ENCODE measurements at places on chromosomes 7 and 10.

DNA sequence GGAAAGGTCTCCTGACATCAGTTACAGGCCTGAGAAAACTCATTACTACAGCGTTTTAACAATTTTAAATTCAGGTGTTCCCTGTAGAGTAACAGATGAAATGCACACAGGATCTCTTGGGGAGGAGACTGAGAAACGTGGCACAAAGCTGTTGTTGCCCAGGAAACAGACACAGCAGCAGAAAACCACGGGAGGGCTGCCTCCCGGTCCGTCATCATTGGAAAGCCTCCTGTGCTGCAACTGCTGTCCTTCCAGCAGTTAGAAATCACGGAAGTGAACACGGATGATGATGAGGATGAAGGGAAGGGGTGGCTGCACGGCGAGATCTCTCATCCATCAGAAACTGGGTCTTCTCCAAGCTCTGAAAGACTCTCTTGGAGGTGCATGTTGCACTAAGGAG lies 94.6 kb upstream of the RNF32 start:
- no peak for DNase-seq

- DNase-seq = no peak
Measured at GRCh38 chr10:52956861-52957260, 184.3 kb upstream of the MBL2 start.

GRCh38 chr7:92244808-92245486 lies 767 bp downstream of the KRIT1 start:
- DNase-seq = no peak

- no peak for DNase-seq
Measured at GRCh38 chr10:52443419-52444388, 129.6 kb downstream of the DKK1 start.

GRCh38 chr7:79681454-79681853 lies 228.0 kb upstream of the MAGI2 start:
- no peak for DNase-seq

DNA sequence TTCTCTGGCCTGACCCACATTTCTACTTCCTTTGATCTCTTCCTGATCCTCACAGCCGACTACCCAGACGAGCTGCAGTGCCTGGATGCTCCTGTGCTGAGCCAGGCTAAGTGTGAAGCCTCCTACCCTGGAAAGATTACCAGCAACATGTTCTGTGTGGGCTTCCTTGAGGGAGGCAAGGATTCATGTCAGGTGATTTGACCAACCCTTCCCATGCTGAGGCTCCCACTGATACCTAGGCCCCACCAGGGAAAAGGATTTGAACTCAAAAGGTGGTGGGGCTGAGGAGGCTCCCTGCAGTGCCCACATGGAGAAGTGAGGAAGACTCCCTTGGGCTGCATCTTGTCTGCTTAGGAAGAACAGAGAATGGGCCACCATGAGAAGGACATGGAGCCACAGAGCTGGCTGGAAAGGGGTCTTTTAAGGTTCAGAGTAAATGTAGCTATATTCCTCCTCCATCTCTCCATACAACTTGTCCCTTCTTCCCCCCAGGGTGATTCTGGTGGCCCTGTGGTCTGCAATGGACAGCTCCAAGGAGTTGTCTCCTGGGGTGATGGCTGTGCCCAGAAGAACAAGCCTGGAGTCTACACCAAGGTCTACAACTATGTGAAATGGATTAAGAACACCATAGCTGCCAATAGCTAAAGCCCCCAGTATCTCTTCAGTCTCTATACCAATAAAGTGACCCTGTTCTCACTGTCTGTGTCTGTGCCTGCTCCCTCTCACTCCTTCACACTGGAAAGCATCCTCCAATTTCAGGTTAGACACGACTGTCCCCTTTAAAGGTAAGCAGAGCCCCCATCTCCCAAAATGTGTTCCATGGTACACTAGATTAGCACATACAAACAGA lies 3.3 kb downstream of the PRSS1 start:
- DNase-seq = no peak
